Left kidney (tissue), 8 donors: ENCODE measurements at places on chromosomes 3 and 15.

- no peak for DNase-seq
Measured at GRCh38 chr15:51051776-51052175, 42.9 kb downstream of the TNFAIP8L3 start.

- DNase-seq = no peak
Measured at GRCh38 chr3:113270068-113270467, 58.7 kb downstream of the BOC start.

DNA sequence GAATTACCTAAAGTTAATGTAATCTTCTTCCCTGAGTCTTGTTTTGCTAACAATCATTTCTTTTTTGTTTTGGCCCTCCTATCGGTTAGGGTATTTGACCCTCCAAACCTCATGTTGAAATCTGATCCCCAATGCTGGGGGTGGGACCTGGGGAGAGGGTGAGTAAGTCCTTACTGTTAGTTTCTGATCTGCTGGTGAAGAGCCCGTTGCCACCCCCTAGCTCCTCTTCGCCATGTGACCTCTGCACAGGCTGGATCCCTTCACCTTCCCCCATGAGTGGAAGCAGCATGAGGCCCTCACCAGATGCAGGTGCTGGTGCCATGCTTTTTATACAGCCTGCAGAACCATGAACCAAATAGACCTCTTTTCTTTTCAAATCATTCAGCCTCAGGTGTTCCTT, 62.8 kb upstream of the ADCY5 start:
- DNase-seq = no peak

GRCh38 chr3:141089339-141090152, 38.4 kb downstream of the SPSB4 start:
- DNase-seq = no peak
